Effector CD4-positive, alpha-beta T cell (primary cell): ENCODE measurements at places on chromosomes 11 and 22.

GRCh38 chr11:34915136-34916014 lies 804 bp downstream of the APIP start:
- no peak for DNase-seq

DNA sequence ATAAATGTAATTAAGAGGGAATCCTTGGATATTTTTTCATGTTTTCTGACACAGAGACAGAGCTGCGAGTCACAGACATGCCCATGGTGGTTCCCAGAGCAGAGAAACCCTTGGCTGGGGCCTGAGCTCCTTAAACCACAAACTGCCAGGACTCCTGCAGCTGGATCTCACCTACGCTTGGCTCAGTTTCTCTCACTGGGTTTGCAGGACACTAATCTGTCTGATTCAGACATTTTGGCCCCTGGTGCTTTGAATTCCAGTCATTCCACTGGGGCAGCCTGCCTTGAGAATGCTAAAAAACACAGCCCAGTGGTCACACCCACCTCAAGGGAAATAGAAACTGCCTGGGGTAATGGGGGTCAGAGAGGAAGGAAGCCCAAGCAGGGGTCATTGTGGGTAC lies 122.6 kb downstream of the CCDC81 start:
- no peak for DNase-seq

DNA sequence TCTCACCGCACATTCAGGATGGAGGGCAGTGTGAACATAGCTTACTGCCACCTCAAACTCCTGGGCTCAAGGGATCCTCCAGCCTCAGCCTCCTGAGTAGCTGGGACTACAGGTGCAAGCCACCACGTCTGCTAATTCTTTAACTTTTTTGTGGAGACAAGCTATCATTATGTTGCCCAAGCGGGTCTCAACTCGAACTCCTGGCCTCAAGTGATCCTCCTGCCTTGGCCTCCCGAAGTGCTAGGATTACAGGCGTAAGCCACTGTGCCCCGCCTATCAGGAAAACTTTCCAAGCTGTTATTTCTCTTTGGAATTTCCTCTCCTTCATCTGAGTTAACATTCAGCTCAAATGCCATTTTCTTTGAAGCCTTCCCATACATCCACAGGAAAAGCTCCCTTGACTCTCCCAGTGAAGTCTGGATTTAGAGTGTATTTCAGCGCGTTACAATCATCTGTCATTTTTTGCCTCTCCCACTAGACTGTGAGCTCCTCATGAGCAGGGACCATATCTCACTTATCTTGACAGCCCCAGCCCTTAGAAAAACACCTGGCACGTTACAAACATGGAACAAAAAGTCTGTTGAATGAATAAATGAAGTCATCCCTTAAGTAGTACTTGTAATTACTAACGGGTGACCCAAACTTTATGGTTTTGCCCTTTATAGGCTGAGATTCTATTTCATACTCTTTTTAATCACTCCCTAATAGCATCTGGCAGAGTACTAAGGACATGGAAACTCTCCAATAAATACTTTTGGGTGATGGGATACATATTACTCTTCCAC lies 2.2 kb downstream of the MRTFA start:
- no peak for DNase-seq

DNA sequence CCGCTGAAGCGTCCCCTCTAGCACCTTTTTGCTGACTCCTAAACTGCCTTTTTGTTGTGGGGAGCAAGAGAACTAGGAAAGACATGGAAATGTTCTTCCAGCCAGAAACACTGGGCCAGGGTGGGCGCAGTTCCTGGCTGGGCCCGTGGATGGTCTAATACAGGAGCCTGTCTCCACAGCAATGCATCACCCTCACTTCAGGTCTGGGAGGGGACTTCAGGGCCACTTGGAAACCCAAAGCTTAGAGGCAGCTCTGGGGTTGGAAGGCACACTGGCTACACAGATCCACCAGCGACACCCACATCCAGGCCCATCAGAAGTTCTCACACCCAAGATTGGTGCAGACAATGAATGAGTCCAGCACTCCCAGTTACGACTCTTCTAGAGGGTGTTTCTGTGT lies 120.3 kb downstream of the ETS1 start:
- DNase-seq, result no peak

DNA sequence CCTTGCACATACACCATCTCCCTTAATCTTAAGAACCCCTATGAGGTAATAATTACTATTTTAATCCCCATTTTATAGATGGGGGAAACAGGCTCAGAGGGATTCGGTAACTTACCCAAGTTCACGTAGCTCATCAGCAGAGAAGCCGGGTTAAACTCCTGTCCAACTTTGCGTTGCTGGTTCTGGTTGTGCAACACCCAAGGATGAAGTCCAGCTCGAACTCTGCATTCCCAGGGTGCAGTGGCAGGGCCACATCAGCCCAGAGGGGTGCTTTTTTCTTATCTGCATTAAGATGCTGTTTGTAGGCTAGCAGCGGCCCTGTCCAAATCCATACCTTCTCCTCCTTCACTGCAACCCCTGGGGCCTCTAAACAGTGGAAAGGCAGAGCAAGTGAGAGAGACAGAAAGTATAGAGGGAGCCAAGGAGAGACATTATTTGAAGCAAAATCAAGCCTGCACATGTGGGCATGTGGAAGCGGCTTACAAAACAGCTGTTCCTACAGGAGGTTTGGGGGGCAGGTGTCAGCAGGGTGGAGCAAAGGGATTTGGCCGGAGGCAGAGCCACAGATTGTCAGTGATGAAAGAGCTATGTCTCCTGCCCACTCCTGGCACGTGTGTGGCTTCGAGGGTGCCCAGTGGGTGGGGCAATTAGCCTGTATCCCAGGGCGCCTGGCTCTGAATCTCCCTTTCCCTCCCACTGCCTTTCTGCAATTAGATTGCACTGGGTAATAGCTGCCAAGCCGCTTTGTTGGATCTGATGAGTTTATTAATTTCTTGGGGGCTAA lies 129.5 kb upstream of the TBCEL start:
- no peak for DNase-seq
